Hematopoietic multipotent progenitor cell treated with erythropoietin and hydrocortisone succinate and interleukin-3 and kit ligand, for 8 days (in vitro differentiated cells): ENCODE measurements at places on chromosomes 11 and 22.

DNA sequence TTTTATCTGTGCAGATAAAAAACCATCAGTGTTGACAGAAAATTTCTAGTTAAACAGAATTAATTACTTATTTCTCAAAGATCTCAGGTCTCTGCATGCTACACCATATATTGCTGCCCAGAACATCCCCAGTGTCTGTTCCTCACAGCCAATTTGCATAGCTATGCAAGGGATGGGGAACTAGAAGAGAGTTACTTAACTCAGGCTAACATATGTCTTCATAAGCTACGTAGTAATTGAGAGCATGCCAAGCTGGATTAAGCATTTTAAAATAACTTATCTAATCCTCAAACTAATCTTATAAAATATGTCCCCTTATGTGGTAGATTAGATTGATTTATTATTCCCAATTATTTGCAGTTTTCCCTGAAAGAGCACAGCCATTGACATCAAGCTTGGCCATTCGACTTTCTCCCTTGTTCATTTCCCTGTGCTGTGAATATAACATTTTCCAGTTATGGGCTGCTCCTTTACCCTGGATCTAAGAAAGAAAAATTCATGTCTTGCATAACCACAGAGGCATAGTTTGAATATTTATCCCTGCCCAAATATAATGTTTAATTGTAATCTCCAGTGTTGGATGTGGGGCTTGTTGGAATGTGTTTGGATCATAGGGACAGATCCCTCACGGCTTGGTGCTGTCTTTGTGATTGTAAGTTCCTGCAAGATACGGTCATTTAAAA, 69.1 kb downstream of the C11orf87 start:
- DNase-seq: no peak

DNA sequence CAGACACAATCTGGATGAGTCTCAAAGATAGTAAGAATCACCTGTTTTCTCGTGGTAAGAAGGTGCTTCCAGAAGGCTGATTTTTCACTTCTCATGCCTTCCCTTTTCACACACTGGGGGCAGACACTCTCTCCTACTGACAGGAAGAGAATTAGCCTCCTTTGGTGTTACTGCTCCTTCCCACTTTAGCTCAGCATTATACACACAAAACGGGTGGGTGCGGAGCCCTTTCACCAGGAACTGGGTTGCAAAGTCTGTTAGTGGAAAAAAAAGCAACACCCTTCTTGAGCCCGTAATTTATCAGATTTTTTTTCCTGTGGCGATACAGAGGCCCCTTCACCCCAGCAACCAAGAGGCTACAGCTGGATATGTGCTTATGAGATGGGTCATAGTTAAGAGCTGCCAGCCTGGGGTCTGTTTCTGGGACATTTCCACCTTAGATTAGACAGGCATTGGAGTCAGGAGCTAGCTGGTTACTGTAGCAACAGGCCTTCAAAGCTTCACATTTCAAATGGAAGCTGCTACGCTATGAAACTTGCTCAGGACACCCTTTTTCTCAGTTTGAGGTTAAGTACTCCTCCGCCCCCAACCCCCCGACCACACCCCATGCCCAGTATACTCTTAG, 48.1 kb downstream of the SNX19 start:
- no peak for DNase-seq

DNA sequence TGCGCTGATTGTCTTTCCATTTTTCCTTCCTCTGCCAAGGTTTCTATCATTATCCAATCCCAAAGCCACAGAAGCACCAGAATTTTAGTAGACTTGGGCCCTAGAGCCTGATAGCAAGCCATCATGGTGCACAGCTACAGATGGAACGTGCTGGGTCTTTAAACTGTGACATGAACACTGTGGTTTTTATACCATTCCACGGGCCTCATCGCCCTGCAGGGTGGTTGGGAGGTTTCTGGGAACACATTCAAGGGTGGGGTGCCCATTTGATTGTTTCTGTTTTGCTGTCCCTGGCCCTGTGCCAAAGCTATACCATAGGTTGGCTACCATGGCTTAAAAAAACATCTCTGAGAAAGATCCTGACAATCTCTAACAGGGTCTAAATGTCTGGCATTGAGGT, 151.9 kb downstream of the CACNA1I start:
- DNase-seq: peak; percentile 88

DNA sequence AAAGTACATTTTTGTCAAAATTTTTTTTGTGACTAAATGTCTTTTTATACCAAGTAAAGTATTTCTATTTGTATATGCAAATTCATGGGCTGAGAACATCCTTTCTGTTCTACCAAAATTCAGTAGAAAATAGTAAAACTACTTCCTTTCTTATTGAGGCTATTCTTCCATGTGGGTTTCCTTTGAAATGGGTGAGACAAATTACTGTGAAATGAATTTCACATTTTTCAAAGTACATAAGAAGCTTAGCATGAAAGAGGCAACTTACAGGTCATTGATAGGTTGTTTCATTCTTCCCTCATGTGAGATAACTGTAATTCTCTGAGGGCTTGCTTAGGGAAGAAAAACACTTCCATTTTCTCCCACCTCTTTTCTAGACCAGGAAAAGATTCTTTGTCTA, 1.0 kb upstream of the OR6X1 start:
- no peak for DNase-seq

DNA sequence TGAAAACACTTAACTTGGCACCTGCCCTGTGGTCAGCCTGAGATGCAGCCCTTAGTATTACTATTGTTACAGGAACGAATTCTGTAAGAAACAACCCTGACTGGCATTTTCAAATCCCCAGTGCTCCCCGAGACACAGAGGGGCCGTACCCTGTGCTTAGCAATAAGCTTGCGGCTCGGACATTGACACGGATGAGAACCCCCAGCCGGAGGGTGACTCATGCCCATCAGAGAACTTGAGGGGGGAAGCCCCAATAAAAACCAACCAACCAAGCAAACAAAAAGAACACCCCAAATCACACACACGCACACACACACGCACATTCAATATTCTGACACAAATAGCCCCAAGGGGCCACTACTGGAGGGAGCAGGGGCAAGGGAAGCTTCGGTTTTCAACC, 63.8 kb downstream of the SHISAL1 start:
- no peak for DNase-seq

DNA sequence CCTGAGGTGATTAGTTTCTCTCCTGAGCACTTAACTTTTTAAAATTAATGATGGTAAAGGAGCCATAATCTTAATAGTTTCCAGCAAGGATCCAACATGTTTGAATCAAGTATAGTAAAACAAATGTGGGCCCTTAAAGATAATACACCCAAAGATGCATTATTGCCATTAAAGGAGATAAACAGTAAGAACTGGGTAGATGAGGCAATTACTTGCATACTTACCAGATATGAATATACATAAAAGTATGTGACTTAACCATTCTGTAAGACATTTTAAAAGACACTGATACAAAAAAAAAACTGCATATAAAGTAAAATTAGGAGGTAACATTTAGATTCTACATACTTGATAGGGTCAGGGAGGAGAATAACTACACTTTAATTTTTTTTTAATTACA, 48.2 kb downstream of the CADM1 start:
- DNase-seq: no peak

GRCh38 chr22:25818541-25818940, 76.6 kb downstream of the MYO18B start:
- no peak for DNase-seq

GRCh38 chr11:45078236-45079074, 68.0 kb upstream of the PRDM11 start:
- no peak for DNase-seq

DNA sequence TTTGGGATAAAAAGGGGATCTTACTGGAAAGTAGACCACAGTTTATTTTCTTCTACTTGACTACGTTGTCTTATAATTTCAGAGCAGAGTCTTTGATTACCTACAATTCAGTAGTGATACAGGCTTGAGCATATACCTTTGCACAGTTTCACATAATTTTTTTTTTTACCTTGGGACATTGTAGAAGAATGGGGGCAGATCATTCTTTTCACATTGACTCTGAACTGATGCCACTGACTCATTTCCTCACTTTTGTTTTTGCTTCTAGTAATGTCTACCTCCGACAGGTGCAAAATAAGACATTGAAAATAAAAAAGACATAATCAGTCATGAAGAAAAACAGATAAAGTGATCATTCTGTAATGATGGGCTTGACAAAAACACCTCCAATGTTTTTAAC, 688.3 kb upstream of the CHORDC1 start:
- DNase-seq: no peak

GRCh38 chr11:85889676-85890579, 34.7 kb downstream of the CCDC83 start:
- no peak for DNase-seq

DNA sequence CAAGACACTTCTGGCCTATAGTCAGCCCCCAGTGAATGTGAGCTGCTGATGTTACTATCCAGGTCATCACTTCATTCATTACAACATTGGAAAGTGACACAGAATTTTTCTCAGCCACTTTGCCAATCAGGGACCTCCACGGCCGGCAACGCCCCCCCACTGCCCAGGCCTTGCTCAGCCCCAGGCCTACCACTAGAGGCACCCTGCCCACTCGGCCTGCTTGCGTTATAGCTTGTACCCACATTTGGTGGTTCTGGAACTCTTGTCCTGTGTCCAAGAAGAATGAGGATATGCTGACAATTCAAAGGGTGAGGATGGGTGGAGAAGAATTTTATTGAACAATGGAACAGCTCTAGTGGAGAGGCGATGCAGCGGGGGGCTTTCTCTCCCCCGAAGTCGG, 96.2 kb downstream of the TSPAN18 start:
- peak; percentile 29 for DNase-seq

DNA sequence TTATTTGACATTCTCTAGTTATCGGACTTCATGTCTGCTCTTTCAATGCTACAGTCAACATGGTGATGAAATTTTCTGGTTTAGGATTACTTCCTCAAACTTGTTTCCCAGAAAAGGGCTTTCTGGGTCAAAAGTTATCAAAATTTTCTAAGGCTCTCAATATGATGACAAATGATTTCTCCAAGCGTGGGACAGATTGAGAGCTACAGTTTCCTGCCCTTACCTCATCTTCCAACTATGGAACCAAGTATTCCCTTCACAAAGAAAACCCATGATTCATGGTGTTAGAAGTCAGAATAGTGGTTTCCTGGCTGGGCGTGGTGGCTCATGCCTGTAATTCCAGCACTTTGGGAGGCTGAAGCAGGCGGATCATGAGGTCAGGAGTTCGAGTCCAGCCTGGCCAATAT, 17.8 kb downstream of the MYO18B start:
- peak; percentile 8 for DNase-seq

DNA sequence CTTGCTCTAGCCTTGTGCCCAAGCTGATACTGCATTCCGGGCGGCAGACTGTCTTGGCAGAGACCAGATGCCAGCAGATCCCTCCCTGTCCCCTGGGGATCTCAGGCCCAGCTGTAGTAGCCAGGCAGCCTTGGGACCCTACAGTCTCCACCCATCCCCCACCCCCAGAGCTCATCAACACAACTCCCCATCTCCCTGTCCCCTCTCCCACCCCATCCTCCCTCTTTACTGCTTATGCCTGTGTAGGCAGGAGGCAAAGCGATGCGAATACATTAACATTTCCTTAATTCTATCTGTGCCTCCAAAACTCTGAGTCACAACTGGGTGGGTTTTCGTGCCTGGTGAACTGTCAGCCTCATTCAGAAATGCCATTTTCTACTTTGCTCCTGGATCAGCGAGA, 547.6 kb downstream of the BUD13 start:
- no peak for DNase-seq

GRCh38 chr11:114065094-114065493, 5.6 kb downstream of the ZBTB16 start:
- DNase-seq: no peak

- no peak for DNase-seq
Measured at GRCh38 chr22:27205492-27206373, 548.3 kb downstream of the MIAT start.

DNA sequence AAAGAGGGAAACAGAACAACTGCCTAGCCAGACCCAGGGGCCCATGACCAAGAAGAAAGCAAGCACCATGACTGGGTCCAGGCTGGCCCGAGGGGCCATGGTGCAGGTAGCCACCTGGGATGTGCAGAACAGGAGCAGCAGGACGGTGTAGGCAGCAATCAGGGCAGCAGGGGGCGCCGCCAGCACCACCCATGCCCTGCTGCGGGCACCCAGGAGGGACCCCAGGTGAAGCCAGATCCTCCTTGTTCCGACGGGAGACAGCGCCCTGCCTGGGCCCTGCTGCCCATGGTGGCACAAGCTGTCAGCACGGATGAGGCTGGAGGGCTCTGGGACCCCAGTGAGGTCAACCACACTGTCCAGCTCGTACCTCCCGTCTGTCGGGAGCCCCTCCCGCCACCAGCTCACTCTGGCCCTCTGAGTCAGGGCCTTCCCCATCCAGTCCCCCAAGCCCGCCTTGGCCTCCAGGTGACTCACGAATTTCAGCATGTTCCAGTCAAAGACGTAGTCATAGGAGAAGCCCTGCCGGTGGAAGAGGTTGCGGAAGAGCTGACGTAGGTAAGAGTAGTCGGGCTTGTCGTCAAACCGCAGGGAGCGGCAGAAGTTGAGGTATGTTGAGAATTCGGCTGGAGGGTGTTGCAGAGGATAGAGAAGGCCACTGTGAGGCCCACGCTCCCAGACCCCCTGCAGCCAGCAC, 18.8 kb downstream of the CSNK1E start:
- no peak for DNase-seq

GRCh38 chr11:75270896-75271418, 30.4 kb downstream of the TPBGL start:
- peak; percentile 35 for DNase-seq

DNA sequence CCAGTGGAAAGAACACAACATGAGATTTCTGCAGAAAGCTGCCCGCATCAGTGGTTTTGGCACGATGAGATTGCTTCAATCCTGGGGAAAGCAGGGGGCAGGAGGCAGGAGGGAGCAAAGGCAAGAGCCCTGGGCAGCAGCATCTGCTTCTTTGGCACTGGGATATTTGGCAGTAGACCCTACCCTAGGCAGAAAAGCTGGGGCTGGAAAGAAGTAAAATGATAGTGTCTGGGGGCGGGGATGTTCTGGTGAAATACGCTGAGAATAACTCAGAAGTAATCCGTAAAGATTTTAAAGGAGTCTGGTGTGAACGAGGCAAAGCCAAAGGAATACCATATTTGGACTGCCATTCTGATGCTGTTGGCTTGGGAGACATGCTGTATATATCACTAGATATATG, 62.0 kb downstream of the FAM76B start:
- DNase-seq: no peak

- DNase-seq: no peak
Measured at GRCh38 chr22:36809351-36809750, 7.5 kb downstream of the PVALB start.

GRCh38 chr22:36644333-36644757, 59.2 kb downstream of the CACNG2 start:
- peak; percentile 78 for DNase-seq

GRCh38 chr11:102552447-102553194, 22.1 kb upstream of the MMP7 start:
- no peak for DNase-seq

DNA sequence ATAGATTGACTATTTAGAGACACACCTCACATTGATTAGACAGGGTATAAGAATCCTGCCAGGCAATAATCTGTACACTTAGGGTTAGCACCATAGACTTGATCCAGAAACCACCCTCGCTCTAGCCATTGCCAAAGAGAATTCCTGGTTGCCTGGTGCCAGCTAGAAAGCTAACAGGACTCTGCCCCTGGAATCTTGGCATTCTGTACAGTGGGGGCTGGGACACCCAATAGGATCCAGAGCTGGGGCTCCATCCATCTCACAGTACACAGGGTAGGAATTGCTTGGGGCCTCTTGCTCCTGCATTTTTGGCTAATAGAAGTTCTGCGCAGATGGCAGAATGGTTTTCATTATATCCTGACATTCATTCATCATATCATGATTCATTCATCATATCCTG, 3.0 kb upstream of the APLNR start:
- no peak for DNase-seq
